ENCODE measurements at places on chromosomes 2 and 18.
A peak's percentile ranks its signal among the peaks of the same experiment; 100 is the strongest.

- no peak for DNase-seq
These were observed 132.2 kb downstream of the ANTXR1 start for GRCh38 chr2:69145204-69145603.

GRCh38 chr18:48663931-48664847 is 125.4 kb downstream of the CTIF start:
- DNase-seq, result peak; percentile 63

DNA sequence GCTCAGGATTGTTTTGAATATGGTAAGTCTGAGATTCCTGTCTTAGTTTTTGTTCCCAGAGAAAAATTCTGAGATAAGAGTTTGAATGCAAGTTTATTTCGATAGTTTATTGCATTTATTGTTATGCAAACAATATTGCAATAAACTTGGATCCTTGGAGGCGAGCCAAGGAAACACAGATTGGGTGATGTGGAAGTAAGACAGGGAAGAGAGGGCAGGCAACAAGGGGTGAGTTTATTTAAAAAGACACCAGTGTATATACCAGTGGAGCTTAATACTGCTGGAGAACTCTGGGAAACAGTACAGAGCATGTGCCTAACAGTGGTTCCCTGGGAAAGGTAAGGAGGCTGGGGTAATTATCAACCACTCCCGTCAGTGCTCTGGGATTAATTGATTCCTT is 87.5 kb upstream of the NEDD4L start:
- no peak for DNase-seq

DNA sequence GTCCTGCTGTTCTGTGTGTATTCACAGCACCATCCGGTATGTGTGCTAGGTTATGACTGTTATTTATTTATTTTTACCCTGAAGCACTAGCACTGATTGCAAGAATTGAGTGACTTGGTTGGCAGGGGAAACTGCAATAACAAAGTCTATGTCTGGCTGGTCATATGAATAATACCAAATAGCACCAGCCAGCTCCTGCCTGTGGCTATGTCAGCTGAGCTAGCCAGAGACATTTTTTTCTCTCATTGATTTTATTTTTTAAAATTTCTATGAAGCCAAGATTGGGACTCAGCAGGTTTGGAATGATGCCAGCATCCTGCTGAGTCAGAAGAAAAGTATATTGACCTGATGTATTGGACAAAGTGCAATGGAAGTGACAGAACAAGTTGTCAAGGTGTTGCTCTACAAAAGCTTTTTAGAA is 188.5 kb upstream of the CDH2 start:
- no peak for DNase-seq

- DNase-seq, result no peak
These were observed 47.3 kb downstream of the MAP3K20 start for GRCh38 chr2:173122936-173123335.

DNA sequence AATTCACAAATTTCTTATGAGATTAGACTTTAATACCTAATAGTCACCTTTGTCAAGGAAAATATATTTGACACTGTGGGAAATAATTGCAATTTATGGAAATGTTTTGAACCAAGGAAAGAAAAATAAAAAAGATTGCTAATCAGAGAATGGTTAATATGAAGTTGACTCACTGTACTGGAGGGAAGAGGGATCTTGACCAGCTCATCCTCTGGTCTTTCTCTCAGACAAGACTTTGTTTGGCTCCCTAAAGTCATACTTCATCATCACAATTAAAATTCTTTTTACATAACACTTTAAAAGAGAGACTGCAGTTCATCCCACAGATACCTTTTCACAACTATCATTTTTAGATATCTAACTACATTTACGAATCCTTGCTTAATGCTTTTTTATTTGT is 538.5 kb upstream of the ZEB2 start:
- no peak for DNase-seq

GRCh38 chr2:46974659-46975058 is 59.1 kb upstream of the MCFD2 start:
- no peak for DNase-seq

- no peak for DNase-seq
These were observed 30.3 kb downstream of the SULT1C4 start for GRCh38 chr2:108407864-108408729.

DNA sequence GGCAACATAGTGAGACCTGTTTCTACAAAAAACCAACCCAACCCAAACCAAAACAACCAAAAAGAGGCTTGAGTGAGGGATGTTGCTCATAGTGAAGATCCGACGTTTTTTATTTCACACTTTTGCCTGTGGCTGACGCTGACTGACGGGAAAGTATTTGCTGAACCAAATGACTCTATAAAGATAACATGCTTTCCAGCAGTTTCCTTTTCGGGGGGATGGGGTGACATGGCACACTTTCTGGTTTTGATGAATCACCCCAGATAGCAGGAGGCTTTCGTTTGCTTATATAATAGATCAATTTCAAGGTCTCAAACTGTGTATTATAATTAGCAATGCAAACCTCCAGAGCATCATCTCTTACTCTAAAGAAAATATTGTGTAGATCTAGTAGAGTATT is 150.8 kb downstream of the AQP4 start:
- DNase-seq, result no peak

- no peak for DNase-seq
These were observed 125.1 kb upstream of the ITGA4 start for GRCh38 chr2:181332044-181332605.

DNA sequence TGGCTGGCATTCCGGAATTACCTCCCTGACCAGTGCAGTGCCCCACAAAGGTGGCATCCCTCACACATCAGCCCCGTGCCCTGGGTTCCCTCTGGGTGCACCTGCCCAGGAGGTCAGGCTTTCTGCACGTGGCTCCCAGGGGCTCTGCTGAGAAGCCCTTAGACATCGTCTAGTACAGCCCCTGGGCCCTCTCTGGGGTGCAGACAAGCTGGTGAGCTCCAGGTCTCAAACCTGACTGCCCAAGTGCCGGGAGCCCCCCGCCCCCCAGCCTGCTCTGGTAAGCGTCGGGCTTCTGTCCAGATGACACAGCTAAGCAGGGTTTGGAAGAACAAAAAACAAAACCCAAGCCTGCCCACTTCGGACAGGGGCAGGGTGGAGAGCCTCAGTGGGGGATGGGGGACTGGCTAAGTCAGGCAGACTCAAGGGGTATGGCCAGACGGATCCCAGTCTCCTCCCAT is 20.2 kb downstream of the TWIST2 start:
- no peak for DNase-seq

DNA sequence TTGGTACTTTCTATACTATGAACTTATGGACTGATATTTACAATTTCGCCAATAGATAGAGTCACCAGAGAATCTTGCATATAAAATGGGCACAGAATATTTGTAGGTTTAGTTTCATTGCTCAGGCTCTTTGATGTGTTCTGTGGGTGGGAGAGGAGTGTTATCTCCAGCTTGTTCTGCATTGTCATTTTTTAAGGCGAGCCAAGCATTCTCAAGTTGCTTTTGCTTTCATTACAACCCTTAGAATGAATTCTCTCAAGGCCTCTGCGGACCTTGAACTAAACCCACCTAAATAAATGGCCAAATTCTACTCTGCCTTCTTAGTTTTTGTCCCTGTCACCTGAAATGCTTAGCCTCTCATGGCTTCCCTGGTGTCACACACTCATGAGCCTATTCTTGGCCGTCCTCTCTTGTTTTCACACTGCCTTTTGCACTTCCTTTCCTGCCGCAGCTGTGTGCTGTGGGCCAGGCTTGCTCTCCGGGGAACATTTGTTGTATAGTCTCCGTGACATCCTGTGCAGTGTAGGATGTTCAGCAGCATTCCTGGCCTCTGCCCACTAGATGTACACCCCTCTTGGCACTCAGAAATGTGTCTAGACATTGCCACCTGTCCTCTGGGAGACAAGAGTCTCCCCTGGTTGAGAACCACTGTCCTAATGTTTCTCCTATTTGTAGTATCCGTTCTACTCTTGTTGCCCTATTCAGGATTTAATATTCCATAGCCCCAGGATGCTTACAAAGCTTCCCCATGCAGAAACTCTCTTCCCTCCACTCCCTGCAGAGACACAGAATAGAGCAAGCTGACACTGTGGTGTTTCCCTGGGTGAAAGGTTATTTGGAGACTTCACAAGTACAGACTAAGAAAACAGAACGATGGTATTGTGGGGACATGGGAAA is 255.6 kb downstream of the PTPRM start:
- DNase-seq, result no peak

DNA sequence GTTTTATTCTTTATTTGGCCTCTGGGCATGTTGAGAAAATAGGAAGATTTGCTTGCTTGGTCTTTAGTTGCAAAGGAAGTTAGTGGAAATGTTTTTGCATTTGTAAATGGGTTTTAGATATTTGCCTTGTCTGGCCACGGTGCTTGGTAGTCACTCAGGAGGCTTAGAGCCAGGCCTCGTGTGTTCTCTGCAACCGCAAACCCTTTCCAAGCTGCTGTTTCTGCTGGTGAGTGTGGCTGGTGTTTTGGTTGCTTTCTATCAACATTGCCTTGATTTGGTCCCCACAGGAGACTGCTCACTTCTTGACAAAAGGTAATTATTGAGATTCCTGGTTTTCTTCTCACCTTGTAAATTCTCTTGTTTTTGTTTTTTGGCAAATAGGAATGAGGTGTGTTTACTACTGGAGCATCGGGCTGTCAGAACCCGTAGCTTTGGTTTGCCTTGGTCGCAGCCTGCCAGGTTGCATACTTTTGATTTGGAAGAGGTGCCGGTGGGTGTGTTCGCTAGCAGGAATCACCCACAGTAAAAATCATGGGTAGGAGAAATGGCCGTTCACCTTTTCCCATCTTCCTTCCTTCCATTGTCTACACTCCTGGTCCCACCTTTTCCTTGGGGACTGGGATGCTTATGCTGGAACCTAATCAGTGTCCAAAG is 15.8 kb downstream of the ASAP2 start:
- DNase-seq, result no peak

- no peak for DNase-seq
These were observed 4.5 kb downstream of the RAB31 start for GRCh38 chr18:9712611-9713010.

GRCh38 chr2:95207111-95207961 is at the start of gene ZNF892:
Gene ZNF892 (plus strand): TSS chr2:95207521. CDS start chr2:95207816, 295 bp downstream.
- peak; percentile 84 for DNase-seq

- no peak for DNase-seq
These were observed 49.9 kb downstream of the UGP2 start for GRCh38 chr2:63891488-63892030.

GRCh38 chr2:7997279-7997678 is 684.6 kb upstream of the ID2 start:
- no peak for DNase-seq

DNA sequence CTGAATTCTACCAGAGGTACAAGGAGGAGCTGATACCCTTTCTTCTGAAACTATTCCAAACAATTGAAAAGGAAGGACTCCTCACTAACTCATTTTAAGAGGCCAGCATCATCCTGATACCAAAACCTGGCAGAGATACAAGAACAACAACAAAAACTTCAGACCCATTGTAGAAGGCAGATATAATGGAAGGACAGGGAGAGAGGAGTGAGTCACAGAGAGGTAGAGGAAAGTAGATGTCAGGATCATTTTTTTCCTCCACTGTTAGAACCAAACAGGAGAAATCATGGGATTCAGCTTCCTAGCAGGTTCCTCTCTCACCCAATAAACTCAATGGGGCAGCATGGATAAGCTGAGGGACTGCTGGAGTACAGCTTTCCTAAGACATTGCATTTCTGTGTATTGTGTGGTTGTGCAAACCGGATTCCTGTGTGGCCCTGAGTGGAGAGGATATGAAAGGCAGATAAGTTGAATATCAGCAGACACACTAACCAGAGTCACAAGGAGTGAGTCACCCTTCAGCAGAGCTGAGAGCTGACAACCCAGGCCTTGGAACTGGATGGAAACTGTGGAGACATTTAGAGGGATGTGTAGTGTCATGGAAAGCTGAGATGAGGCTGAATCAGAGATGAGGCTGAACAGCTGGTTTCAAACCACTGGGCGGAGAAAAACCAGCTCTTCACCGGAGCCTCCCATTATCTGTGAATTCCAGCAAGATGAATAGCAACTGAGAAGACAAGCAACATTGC is 60.9 kb upstream of the MMADHC start:
- DNase-seq, result no peak

DNA sequence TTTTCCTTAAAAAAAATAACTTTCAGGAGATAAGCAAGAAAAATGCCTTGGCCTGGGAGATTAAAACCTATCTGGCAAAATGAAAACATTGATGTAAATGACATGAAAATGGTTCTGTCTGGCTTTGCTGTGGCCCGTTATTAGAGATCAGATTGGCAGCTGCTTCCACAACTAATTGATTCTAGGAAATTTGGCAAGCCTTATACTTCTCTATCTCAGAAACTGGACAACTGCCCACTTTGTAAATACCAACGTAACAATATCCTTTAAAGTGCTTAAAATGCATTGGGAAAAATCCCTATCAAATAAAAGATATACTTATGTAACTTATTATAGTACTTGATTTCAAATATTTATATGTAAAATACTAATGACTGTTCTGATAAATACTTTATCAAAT is 14.2 kb upstream of the SKA1 start:
- DNase-seq, result no peak

- no peak for DNase-seq
These were observed 22.9 kb downstream of the COLEC12 start for GRCh38 chr18:477565-477964.

GRCh38 chr18:52936931-52937330 is 596.9 kb downstream of the DCC start:
- DNase-seq, result no peak

DNA sequence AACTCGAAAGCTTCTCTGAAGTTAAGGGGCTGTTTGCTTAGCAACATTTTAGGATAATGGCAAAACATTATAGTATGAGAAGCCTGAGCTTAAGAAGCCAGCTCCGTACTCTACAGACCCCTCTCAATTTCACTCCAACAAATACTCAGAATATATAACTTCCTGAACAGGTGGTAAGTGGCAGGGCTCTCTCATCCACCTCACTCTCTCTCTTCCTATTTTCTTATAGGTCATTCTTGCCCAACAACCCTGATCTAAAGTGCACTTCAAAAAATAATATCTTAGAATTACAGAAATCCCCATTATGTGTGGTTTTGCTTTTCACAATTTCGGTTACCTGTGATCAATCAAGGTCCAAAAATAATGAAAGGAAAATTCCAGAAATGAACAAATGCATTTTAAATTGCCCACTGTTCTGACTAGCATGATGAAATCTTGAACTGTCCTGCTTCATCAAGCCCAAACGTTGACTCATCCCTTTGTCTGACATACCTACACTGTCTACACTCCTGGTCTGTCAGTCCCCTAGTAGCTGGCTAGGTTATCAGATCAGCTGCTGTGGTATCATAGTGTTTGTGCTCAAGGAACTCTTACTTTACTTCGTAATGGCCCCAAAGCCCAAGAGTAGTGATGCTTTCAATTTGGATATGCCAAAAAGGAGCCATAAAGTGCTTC is 122.8 kb upstream of the COL5A2 start:
- DNase-seq, result no peak

Measured in HL-60 (cell line).